ENCODE measurements at places on chromosomes 3 and 15.

GRCh38 chr3:45412763-45413162 is 24.4 kb downstream of the LARS2 start:
- no peak for DNase-seq

GRCh38 chr3:123642957-123643330 is 58.1 kb upstream of the HACD2 start:
- DNase-seq, result no peak

DNA sequence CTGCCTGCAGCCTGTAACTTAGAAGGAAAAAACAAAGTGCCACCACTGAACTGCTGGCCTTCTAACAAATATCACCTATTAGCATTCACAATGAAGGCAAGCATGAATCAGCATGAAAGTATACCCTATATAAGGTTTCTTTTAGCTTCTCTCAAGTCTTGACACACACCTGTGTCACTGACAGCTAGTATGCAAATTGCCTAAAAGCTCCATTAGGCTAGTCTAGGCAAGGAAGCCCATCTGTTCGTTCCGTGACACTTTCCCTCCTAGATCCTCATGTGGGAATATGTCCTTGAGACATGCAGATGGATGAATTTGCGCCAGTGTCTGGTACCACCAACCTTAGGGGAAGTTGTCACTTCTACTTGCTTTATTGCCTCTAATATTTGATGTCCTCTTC is 129.3 kb downstream of the RBMS3 start:
- no peak for DNase-seq

- DNase-seq, result no peak
These were observed 2.6 kb upstream of the SKOR1 start for GRCh38 chr15:67822537-67823313.

GRCh38 chr3:24389108-24390090 is 105.3 kb downstream of the THRB start:
- no peak for DNase-seq

- no peak for DNase-seq
These were observed 22.4 kb downstream of the MAP6D1 start for GRCh38 chr3:183802989-183803388.

DNA sequence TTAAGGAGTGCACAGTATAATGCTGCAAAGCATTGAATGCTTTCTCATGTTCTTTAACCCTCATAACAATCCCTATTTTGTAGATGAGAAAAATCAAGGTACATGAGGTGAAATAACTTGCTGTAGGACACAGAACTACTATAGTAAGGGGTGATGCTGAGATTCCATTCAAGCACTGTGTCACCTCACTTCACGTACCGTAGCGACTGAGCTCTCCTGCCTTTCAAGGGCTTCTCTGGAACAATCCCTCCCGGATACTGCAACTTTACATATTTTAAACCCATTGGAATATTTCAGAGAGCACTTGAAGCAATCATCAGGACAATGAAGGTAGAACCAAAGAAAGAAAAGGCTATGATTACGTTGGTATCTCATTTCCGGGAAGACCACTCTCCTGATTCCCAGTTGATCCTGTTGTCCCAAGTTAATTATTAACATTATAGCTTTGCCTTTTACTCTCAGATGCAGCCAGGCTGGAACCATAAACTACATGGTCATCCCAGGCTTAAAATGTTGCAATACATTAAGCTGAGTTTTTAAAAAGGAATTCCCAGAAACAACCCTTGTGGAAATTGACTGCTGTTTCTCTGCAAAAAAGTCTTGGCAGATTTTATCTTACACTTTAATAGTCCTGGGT is 252.2 kb upstream of the IGF1R start:
- DNase-seq, result no peak

- no peak for DNase-seq
These were observed 1.1 kb downstream of the SNRK start for GRCh38 chr3:43287500-43287873.

- no peak for DNase-seq
These were observed 322.2 kb upstream of the TBC1D5 start for GRCh38 chr3:18064586-18064985.

- DNase-seq, result no peak
These were observed 36.4 kb upstream of the EIF3J start for GRCh38 chr15:44500555-44500954.

GRCh38 chr15:85691350-85692240 is 103.1 kb downstream of the KLHL25 start:
- no peak for DNase-seq

DNA sequence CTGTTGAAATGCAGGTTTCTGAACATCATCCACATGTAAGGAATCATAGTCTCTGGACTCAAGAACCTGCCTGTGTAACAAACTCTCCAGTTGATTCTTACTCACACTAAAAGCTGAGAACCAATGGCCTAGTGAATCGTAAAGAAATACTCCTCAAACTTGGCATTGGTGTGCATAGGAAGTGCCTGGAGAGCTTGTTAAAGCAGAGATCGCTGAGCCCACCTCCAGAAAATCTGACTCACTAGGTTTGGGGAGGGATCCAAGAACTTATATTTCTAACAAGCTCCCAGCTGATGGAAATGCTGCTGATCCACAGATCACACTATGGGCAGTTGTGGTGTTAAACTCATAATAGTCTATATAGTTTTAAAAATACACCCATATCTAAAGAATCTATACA is 55.8 kb upstream of the LMCD1 start:
- no peak for DNase-seq

Data from stimulated activated CD4-positive, alpha-beta T cell treated with anti-CD3 and anti-CD28 coated beads, Interleukin-2, amount 100 ng/mL, for 48 hours (primary cell).